LHCN-M2 (cell line): ENCODE measurements at places on chromosomes 11 and 22. TPM values are rescaled to one million over a fixed set of nuclear protein-coding genes. Genes with fewer than 3 reads are reported as not detected.

GRCh38 chr11:89327885-89328284 is 150.2 kb downstream of the TYR start:
- DNase-seq, result no peak

GRCh38 chr22:38737302-38738060 is 18.3 kb downstream of the SUN2 start:
- DNase-seq, result no peak

DNA sequence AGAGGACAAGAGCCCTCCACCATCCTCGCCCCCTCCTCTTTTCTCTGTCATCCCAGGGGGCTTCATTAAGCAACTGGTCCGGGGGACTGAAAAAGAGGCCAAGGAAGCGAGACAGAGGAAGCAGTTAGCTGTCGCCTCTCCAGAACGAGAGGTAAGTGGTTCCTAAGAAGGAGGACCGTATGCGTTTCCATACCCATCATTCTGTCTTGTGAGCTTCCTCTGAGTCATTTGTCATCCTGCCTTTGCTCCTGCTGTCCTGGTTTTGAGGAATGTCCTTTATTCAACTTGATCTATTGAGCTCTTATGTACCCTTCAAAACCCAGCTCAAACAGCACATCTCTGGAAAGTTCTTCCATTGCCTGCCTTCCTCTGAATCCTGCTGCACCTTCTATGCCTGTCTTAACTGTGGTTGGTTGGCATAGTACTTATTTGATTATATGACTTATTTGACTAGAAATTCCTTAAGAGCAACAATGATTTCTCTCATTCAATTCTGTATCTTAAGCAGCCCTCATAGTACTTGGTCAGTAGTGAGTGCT is 21.3 kb downstream of the MYO18B start:
- DNase-seq, result no peak

DNA sequence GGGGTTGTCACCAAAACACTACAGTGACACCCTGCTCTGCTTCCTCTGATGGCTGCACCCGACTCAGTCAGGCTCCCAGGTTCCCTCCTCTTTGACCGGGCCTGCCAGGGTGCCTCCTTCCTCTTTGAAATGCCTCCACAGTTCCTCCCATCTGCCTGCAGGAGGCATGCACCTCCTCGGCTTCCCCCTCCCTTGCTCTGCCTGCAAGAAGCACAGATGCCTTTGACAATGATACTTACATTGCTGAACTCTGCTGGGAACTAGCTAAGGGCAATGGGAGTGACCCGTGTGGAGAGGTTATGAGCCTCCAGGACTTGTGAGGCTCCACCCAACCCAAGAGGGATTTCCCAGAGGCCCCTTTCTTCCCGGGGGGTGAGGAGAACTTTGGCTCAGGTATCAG is 674.1 kb downstream of the OPCML start:
- DNase-seq, result peak; percentile 6

- DNase-seq, result no peak
Observed at GRCh38 chr22:49824936-49825335, 2.7 kb downstream of the BRD1 start.

GRCh38 chr11:100793525-100793924 is 106.4 kb downstream of the ARHGAP42 start:
- no peak for DNase-seq

- DNase-seq, result no peak
Observed at GRCh38 chr11:27184458-27185312, 144.1 kb downstream of the BBOX1 start.

GRCh38 chr11:12587333-12587991 is 86.8 kb upstream of the TEAD1 start:
- DNase-seq, result peak; percentile 3

- no peak for DNase-seq
Observed at GRCh38 chr11:15291885-15292284, 177.2 kb downstream of the INSC start.

- no peak for DNase-seq
Observed at GRCh38 chr22:45585946-45586540, 83.4 kb downstream of the FBLN1 start.

- no peak for DNase-seq
Observed at GRCh38 chr11:70577948-70578347, 179.6 kb downstream of the CTTN start.

DNA sequence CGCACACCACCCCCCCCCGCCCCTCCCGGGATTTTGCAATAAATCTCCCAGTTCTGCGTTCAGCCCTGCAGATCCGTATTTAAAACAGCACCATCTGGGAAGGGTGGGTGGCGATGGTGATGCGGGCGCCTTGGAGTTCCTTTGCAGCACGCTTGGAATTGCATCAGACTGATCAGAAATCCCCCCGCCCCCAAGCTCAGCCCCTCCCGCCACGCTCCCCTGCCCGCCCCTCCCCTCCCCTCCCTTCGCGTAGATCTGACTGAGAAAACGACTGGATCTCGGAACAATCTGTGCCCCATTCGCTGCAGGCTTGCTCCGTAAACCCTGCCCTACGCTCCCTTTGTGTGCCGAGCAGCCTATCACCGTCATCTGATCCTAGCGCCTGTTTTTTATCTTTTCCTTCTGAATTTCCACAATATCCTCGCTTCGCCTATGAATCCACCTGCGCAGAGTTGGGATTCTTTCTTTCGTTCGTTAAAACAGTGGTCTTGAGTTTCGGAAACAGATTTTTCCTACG is 18.1 kb upstream of the BDNF start:
- DNase-seq, result peak; percentile 77

DNA sequence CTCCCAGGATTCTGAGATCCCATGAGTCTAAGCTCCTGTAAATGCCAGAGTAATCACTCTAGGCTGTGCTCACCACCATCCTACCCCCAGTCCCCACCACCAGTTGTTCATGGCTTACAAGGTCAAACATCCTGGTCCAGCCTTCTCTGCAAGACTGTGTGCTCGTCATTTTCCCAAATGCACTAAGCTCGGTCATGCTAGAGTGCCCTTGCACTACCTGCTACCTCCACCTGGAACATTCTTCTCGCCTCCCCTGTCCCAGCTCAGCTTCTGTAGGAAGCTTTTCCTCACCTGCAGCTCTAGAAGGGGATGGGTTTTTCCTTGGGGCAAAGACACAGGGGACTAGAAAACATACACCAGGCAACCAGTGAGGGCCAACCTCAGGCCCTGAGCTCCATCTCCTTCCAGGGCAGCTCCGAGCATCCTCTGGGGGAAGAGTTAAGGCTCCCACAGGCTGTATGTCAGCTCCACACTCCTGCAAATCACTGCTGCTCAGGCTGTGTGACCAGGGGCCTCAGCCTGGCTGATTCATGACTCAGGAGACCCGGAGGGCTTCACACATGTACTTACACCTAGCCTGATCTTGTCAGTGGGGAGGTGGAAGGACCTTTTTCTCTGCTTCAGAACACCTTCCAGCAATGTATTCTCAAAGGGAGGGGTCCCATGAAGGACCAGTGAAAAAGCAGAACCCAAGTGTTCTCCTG is 37.2 kb upstream of the CSNK2A3 start:
- DNase-seq, result no peak

DNA sequence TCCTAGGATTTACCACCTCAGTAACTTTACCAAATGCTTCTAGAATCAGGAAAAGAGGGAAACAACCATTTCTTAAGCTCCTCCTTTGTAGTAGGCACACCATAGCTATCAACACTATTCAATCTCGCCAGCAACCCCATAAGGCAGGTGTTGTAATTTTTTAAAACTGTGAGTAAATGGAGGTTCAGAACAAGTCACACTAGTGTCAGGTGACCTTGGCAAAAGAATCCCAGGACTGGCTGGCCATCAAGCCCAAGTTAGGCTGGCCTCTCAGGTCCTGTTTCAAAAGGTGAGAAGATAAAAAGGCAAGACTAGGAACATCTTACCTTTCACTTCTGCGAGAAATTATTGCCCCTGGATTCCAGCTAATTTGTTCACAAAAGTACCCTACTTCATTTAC is 713 bp downstream of the TOP3B start:
- no peak for DNase-seq

- no peak for DNase-seq
Observed at GRCh38 chr22:38477585-38477984, 9.7 kb downstream of the KDELR3 start.

DNA sequence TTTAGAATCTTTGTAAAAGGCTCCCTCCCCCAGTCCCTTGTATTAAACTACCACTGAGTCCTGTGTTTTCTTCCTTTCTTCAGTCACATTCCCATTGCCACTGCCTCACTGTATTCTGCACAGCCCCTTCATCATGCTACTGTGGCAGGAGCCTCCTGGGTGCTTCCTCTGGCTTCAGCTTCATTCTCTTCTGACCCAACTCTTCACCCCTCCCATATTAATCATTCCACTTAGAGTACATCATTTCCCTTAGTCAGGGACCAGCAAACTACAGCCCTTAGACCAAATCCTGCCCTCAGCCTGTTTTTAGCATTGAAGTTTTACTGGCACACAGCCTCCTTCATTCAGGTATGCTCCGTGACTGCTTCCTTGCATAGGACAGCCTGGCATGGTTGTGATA is 127.7 kb upstream of the MTNR1B start:
- no peak for DNase-seq

DNA sequence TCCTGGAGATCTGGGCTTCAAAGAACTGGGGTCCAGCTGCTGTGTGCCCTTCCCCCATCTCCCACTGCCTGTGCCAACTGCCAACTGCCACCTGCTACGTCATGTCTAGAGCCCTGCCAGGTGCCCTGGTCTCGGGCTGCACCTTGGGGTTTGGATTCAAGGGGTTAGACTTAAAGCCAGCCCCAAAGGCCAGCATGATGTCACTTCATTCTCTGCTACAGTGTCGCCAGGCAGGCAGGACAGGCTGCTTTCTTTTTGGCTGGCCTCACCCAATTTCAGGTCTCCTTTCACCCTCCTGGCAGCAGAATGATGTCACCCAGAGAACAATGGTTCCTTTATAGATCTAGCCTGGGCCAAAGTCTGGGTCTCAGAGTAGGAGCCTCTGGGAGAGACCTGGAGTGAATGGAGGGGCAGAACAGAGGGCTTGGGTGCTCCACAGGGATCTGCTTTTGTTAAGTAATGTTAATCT is 79.5 kb upstream of the CRYBB3 start:
- DNase-seq, result peak; percentile 39

DNA sequence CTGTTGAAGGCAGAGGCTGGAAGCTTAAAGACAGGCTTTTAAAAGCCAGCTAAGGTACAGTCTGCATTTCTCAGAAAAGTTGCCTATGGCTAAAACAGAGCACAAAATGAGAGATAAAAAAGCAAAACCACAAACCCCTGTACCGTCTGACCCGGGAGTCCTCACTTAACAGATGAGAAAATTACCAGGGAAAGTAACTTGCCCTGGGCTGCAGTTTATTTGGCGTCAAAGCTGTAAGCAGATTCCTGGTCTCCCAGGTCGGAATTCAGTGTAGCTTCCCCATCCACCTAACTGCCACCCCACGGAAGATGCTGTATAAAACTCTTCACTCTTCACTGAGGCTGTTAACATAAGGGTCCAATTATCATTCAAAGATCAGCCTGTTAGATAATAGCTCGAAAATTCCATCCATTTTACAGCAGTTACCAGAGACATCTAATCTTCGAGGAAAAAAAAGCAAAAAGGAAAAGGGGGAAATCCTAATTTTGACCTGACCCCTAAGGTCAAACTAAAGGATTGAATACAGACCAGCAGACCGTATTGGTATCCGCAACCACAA is 1.5 kb downstream of the TCF20 start:
- no peak for DNase-seq

DNA sequence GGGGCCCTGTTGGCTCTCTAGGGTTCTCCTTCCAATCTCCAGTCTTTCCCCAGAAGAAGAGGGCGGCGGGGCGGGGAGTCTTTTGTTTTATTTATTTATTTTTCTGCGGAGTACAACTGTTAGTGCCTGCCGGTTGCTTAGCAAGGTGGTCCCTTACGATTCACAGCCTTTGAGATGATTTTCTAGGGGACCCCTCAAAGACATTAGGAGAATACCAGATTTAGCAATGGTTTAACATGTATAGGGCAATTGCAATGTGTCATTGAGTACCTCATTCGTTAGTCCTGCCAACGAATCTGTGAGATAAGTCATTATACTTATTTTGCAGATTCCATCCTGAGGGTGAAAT is 307 bp upstream of the MRPL16 start:
- DNase-seq, result no peak

- no peak for DNase-seq
Observed at GRCh38 chr11:11291041-11292015, 61.7 kb downstream of the CSNK2A3 start.

- DNase-seq, result peak; percentile 16
Observed at GRCh38 chr11:27064086-27064485, 23.5 kb downstream of the BBOX1 start.

DNA sequence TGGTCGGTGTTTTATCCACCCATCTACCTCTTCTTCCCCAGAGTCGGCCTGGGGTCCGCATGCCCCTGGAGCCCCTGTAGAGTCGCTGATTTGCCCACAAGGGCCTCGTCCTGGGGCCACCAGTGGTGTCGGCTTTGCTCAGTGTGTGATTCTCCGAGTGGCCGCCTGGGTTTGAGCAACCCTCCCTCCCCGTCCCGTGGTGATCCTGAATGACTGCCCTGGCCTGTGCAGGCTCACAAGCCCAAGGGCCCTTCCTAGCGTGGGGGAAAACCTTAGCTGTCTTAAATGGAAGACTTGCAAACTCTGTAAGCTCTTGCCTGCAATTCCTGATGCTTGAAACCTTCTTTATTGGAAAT is 128.3 kb downstream of the OSBP2 start:
- no peak for DNase-seq

GRCh38 chr11:125388611-125389010 is 107.5 kb downstream of the FEZ1 start:
- DNase-seq, result no peak

GRCh38 chr11:64787526-64788320 is 9.4 kb upstream of the SF1 start:
- peak; percentile 36 for DNase-seq

DNA sequence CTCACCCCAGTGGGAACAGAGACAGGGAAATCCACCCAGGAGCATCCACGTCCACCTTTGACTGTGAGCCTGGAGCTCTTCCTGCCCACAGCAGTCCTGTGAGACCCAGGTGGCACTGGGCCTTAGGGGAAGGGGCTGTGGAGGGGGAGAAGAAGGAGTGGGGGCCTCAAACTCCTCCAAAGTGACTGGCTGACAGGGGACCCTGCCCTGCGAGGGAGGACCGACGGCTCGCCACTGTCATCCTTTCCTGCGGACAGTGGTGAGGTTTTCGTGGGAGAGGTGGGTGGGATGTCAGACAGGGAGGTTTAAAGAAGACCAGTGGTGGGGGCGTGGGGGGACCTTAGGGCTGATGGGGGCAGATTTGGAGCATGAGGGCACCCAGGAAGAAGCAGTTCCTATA is 92.5 kb upstream of the LMO1 start:
- DNase-seq, result no peak

OR56A1 gene
- not detected in 2 replicates for total RNA-seq

RASSF10 gene
- not detected in 2 replicates for total RNA-seq

CCDC73 gene
- total RNA-seq, result not detected in 2 replicates

SEPTIN5 gene
- total RNA-seq, result 33.2 and 44.8 TPM in 2 replicates

CD44 gene
- total RNA-seq, result 215 and 235 TPM in 2 replicates

RAB36 gene
- total RNA-seq, result under 0.01 and 0.11 TPM in 2 replicates

MRGPRF gene
- 0.38 and 0.63 TPM in 2 replicates for total RNA-seq

B4GALNT4 gene
- 0.75 and 1.3 TPM in 2 replicates for total RNA-seq

OR8G5 gene
- total RNA-seq, result not detected in 2 replicates

NLRP14 gene
- total RNA-seq, result not detected in 2 replicates

TRIOBP gene
- 128 and 137 TPM in 2 replicates for total RNA-seq

OR5M3 gene
- not detected in 2 replicates for total RNA-seq

TRPM5 gene
- total RNA-seq, result not detected in 2 replicates

TMEM45B gene
- not detected in 2 replicates for total RNA-seq

OR56B4 gene
- total RNA-seq, result not detected in 2 replicates
